HCT116 (cell line): ENCODE measurements at places on chromosomes 2 and 18. TPM values are rescaled to one million over a fixed set of nuclear protein-coding genes. Genes with fewer than 3 reads are reported as not detected.

The CNTNAP5 gene
- not detected for total RNA-seq

DNA sequence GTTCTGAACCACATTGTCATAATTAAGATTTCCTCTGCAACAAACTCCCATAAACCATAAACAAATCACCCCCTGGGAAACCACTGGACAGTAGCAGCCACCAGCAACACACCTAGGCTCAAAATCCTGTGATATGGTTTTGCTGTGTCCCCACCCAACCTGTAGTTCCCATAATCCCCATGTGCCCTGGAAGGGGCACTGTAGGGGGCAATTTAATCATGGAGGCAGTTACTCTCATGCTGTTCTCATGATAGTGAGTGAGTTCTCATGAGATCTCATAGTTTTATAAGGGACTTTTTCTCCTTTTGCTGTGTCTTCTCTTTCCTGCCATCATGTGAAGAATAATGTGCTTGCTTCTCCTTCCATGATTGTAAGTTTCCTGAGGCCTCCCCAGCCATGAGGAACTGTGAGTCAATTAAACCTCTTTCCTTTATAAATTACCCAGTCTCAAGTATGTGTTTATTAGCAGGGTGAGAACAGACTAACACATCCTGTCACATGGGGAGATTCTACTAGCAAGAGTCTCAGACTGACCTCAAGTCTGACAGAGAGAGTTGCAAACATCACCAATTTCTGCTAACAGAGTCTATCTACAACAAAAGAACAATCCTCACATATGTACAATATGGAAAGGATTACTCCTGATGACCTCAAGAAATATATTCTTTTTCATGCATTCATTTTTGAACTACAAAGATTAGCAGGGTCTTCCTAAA lies 182.6 kb downstream of the GRB14 start:
- no peak overlapping the region for H3K4me3 ChIP-seq
- peaks cover 19% of the 10 kb centered on the region; the same call in 1 of the 2 replicates for H3K27me3 ChIP-seq
- no peaks in the 10 kb centered on the region for H3K36me3 ChIP-seq
- no peak overlapping the region for H3K27ac ChIP-seq
- no peaks in the 10 kb centered on the region for H3K4me1 ChIP-seq

DNA sequence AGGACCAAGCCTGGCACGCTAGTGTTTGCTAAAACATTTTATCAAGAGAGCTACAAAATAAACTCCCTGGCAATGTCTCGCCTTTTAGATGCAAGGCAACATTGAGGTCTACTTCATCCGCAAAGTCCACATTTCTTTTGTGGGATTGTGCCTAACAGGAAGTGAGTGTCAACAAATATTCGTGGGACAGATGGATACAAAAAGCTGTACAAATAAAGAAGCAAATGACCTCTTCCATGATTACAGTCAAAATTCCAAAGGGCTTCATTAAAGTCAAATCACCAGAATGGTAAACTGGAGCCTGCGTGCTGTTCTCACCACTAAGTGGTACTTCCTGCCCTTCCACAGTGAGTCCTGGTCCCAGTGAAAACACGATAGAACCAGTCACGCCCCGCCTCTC lies 40.4 kb downstream of the L3MBTL4 start:
- no peak overlapping the region for H3K27ac ChIP-seq
- no peak for DNase-seq
- H3K27me3 ChIP-seq: no peaks in the 10 kb centered on the region

GRCh38 chr2:149585166-149585885 lies 2.2 kb downstream of the MMADHC start:
- no peak overlapping the region for H3K27ac ChIP-seq
- DNase-seq: no peak
- no peak overlapping the region for H3K4me3 ChIP-seq
- peaks cover 15% of the 10 kb centered on the region for H3K4me1 ChIP-seq

DNA sequence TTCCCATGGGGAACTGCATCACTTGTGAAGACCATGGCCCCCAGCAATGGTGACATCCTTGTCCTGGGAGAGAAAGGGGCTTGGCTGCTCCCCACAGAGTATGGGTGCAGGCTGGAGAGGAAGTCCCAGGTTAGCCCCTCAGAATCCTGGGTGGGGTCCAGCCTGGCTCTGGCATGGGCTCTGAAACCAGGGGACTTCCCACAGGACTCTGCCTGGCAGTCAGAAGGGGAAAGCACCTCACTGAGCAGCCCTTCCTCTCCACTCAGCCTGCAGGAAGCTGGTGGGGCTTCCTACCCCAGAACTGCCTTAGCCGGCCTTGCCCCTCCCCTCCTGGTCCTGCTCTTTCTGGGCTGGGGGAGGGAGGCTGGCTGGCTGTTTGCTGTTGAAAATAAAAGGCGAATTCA lies 3.7 kb downstream of the NEURL3 start:
- no peak for DNase-seq
- peaks cover 29% of the 10 kb centered on the region for H3K4me1 ChIP-seq
- H3K27ac ChIP-seq: no peak overlapping the region
- no peaks in the 10 kb centered on the region for H3K27me3 ChIP-seq
